ENCODE measurements at places on chromosomes 7 and 10.
A peak's percentile ranks its signal among the peaks of the same experiment; 100 is the strongest.

GRCh38 chr7:100895956-100896731 is 456 bp upstream of the ACHE start:
- no peak for DNase-seq

GRCh38 chr7:8152489-8153192 is 109.3 kb downstream of the ICA1 start:
- no peak for DNase-seq

GRCh38 chr7:134522601-134523000 is 4.8 kb upstream of the AKR1B10 start:
- no peak for DNase-seq

- no peak for DNase-seq
Measured at GRCh38 chr7:156993021-156993924, 17.2 kb downstream of the MNX1 start.

GRCh38 chr10:5775685-5776084 is 37.5 kb downstream of the GDI2 start:
- DNase-seq = peak; percentile 63

DNA sequence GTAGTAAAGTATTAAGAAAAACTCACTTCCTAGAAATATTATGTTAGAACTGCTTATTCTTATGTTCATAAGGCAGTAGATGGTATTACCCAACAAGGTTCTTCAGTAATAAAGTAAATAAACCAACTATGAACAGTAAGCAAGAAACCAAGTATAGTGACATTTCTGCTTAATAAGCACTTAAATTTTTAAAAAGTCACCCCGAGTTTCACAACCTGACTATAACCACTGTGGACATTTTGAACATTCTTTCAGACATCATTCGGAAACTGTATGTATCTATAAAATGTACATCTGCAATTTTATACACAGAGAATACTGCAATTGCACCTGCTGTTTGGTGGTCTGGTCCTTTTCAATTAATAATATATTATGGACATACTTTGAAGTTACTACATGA is 1073.6 kb downstream of the XPNPEP1 start:
- DNase-seq = no peak

DNA sequence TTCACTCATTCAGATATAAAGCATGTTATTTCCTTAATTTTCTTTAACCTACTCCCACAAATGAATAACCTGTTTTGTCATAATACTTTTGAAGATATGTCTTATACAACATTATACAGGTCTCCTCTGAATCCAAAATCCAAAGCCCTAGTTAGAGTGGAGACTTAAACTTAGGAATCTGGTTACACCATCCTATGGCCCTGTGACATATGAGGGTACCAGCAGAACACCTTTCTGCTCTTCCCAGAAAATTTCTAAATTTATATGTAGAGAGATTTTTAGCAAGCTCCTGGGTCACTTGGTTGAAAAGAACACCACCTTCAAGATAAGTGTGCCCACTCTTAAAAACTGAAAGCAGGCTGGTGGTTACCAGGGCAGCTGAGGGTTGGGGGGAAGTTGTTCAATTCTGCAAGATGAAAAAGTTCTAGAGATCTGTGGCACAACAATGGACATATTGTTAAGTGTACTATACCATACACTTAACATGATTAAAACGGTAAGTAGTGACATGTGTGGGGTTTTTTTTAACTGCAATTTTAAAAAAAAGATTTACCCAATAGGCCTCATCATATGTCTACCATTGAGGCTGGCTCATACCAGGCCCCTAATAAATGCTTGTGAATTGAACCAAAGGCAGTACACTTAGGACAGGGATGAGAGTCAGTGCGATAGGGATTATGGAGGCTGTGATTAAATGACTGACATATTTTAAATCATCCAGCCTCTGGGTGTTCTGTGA is 37.6 kb upstream of the KCNIP2 start:
- no peak for DNase-seq

DNA sequence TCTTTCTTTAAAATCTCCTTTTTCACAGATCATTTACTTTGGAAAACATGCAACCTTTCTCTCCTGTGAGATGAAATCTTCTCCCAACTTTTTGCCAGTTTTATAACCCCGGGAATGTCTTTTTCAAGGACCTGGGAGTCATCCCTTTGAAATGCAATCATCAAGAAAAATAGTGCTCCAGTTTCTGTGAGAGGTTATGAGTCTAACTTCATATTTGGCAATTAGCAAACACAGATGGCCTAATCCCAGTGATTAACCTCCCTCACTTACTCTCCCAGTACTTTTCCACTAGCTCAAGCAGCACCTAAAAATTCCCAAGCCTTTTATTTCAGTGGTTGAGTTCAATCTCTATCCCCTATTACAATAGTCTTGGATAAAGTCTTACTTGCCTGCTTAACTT is 185.8 kb upstream of the TMEM106B start:
- DNase-seq = no peak

GRCh38 chr7:121000081-121000983 is 11.8 kb downstream of the CPED1 start:
- DNase-seq = no peak

DNA sequence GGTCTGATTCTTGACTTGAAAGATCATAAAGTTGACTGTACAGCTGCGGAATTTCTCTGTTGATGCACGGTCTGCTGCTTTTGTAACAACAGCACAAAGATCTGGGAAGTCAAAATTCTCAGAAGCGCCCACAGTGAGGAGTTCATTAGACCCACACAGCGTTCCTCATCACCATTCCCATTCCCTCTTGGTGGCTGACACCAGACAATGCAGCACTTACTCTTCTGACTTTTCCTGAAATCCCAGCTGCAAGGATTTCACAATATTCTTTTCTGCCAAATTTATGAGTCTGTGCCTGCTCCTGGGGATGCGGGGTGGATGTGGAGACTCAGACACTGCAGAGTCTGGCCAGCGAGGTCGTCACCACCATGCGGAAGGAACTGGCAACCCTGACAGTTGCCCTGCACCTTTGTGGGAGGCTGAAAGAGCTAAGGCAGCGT is 233.9 kb downstream of the FANK1 start:
- DNase-seq = no peak

- no peak for DNase-seq
Measured at GRCh38 chr10:101558204-101558603, 29.9 kb downstream of the POLL start.

GRCh38 chr7:110889335-110889734 is 201.6 kb upstream of the LRRN3 start:
- DNase-seq = no peak

- DNase-seq = no peak
Measured at GRCh38 chr10:48599830-48600134, 5.1 kb downstream of the ARHGAP22 start.

DNA sequence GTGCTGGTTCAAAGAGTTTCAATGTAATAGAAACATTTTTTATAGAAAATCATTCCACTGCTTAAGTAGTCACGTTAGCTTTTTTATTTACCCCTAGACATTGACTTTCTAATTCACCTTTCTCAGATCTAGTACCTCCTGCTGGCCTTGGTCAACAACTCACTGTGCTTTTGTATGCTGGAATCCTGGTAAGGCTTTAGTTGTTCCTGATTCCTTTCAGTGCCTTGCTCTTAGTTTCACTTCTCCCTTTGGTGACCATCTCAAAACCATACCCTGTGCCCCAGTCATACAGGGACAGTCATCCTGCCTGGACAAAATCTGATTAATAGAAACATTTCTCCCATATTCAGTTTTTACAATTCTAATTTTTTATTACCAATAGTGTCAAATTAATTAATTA is 130.2 kb downstream of the GPR37 start:
- no peak for DNase-seq

DNA sequence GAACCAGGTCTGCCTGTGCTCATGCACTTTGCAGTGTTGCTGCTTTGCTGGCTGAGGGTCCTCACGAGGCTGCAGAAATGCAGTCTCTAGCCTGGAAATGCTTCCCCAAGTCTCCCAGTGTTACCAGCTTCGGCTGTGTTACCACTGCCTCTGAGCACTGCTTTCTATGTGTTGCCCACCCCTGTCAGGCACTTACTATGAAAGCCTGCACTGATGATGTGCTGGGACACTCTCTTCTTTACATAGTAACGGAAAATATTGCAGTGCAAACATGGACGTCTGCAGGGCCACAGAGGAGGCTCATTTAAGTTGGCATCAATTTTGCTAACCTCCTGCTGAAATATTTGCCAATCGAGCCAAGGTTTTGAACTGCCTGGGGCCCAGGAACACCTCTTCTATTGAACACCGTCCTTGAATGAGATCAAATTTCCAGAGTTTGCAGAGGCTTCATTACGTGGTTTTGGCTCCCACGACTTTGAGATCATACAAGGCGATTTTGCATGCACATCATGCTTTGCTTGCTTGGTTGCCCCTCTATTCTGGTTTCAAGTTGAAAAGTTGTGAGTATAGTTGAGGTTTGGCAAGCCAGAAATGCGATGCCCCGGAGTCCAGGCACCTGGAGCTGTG is 404.7 kb upstream of the PODXL start:
- DNase-seq = no peak

DNA sequence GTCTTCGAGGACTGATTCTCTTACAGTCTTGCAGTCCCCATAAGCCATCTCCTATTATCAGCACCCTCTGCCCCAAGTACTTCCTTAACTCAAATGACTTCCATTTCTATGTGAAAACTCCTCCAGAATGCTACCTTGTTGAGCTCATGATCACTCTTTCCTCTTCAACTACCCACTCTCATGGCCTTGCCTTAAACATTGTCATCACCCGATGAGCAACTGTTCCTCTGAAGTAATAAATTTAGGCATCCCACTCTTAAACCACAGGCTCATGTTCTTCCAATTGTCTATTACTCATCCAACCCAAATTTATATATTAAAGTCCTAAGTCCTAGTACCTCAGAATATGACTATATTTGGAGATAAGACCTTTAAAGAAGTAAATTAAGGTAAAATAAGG is 152.9 kb downstream of the C1GALT1 start:
- DNase-seq = no peak

GRCh38 chr10:110634527-110635209 is 9.5 kb upstream of the RBM20 start:
- DNase-seq = no peak

- DNase-seq = no peak
Measured at GRCh38 chr7:77248154-77248553, 48.5 kb upstream of the FGL2 start.

DNA sequence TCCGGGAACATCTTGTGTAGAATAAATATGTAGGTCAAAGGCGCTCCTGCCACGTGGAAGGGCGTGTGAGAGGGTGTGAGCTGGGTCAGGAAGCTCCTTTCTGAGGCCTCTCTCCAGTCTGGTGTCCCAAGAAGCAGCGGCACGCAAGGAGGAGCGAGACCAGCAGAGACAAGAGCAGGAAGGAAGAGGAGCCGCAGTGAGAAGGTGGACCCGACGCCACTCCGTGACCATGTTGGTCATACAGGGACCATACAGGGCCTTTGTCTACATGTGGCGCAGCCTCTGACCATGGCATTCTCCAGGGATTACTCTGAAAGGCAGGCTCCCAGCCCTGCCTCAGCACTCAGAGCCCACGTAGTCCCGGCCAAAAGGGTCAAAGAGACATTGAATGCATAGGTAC is 26.2 kb upstream of the EN2 start:
- DNase-seq = no peak

DNA sequence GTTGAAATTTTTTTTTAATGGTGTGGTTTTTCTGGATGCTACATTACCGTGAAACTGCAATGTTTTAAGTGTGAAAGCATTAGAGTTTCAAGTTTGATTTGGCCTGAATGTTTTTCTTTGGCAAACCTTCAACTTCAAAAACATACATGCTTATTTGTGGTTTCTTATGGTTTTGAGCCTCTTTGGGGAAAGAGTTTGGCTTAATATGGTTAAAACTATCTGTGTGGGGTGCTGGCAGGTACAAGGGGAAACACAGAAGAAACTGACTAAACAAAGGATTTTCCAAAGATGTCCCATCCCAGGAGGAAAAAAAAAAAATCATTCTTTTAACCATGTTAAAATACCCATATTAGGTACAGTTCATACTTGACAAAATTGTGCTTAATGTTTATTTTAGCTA is 121.1 kb downstream of the HGF start:
- no peak for DNase-seq

DNA sequence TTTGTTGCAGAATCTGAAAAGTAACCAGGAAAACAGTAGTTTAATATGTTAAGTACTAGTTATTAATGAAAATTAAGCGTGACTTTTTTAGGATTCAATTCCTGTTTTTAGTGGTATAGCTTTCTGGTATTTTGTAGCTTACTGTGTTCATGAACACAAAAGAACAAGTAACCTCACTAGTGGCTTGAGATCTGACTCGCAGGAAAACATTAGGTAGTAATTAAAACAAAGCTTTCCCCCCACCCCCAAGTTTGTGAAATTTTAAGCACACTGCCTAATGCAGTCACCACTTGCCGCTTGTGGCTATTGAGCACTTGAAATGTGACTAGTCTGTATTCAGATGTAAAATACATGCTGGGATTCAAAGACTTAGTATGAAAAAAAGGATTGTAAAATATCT is 102.5 kb upstream of the RPA3 start:
- DNase-seq = no peak

- no peak for DNase-seq
Measured at GRCh38 chr7:108403597-108404217, 52.5 kb downstream of the NRCAM start.

DNA sequence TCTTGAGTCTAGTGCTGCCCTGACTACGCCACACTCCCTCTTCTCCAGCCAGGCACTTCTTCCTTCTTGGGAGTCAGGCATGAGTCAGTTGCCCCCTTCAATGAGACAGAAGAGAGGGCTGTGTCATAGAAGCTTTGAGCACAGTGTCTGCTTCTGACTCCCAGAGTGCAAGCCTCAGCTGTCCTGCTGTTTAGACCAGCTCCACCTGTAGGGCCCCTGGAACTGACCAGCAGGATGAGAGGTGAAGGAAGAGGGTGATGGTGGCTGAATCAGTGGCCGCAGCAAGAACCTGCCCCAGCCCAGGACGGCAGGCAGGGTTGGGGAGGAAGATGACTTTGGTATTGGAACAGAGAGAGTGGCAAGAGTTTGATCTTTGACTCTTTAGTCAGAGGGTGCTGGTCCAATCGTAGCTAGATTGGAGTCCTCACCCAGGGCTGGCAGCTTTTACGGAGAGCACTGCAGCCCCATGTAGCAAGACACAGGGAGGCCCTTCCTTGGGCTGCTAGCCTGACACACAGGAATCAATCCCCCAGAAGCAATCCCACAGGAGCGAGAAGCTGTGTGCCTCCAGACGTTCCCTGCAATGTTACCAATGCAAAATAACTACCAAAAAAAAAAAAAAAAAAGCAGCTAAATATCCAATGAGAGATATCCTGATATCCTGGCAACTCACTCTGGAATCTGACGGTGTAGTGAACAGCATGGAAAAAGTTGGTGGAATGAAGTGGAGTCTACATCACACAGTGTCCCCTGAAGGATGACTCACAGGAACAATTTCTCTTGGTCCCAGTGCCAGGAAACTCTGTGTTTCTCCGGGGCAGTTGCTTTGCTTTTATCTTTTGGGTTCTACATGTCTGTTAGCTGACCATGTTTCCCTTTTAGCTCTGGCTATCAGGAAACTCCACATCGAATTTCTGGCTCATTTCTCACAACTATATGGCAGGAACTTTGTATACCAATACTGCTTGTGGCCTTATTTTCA is 6.9 kb downstream of the C10orf62 start:
- DNase-seq = no peak

- DNase-seq = no peak
Measured at GRCh38 chr10:62454687-62455397, 80.7 kb downstream of the ZNF365 start.

- DNase-seq = no peak
Measured at GRCh38 chr7:92645114-92646061, 55.2 kb upstream of the FAM133B start.

All from hematopoietic multipotent progenitor cell (in vitro differentiated cells).